Activated naive CD4-positive, alpha-beta T cell treated with anti-CD3 and anti-CD28 coated beads, Interleukin-2, amount 50 U/mL, for 16 hours (primary cell): ENCODE measurements at places on chromosomes 3 and 15.

DNA sequence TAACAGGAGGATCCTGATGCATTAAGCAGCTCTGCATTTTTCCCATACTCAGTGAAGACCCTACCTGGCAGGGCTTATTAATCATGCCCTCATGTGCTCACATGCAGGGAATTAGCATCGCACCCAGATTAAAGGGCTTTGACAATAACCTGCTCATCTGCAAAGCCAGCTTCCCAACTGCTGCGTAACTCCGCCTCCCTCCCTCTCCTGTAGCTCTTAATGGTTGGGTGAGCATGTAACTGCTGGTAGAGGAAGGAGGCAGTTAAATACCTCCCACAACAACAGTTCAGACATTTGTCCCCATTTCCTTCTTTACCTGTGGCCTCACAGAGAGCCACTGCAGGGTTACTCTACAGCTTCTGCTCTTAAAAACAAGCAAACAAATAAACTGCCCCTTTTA is 203.6 kb upstream of the WNT5A start:
- no peak for DNase-seq

DNA sequence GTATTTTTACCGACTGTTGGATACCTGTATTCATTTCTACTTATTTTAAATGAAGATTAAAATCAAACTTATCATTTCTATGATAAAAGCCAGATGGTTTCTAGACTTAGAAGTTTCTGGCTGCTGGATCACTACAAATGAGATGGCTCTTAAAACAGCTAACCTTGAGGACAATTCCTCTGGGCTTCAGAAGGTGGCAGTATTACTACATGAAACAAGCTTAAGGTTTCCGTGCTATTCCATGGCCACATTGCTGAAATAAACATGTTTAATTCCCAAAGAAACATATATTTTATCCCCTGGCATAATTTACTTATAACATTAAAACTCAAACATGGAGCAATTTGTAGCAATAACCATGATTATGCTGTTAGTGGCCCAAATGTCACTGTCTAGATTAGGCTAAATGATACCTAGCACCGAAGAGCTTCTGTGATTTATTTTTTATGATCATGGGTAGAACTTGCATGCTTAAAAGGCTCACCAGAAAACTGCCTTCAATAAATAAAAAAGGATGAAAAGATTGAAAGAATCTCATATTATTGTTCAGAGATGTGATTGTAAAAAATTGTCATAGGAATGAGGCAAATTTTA is 204.0 kb upstream of the NANOGP8 start:
- DNase-seq = no peak

DNA sequence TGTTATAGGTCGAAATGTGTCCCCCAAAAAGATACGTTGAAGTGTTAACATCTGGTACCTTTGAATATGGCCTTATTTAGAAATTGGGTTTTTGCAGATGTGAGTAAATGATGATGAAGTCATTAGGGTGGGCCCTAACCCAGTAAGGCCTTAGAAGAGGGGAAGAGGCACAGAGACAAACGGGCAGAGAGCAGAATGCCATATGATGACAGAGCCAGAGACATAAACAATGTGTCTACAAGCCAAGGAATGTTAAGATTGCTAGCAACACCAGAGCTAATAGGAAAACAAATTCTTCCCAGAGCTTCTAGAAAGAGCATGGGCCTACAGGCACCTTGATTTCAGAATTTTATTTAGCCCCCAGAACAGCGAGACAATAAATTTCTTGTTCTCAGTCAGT is 693.1 kb upstream of the NECTIN3 start:
- DNase-seq = no peak

GRCh38 chr15:81313686-81314085 is 10.3 kb downstream of the STARD5 start:
- DNase-seq = no peak

DNA sequence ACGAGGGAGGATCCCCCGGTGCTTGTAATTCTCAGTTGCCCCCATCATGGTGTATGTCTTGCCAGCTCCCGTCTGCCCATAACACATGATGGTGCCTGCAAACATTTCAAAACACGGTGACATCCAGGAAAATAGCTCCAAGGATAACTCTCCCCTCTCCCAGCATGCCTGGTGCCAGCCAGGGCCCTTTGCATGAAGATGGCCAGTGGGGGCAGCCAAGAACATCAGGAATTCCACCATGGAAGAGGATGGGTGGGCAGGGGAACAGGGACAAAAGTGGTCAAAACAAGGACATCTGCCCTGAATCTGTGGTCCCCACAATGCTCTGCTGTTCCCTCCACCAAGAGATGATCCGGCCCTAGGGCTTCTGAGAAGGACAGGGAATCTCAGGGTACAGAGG is 9.0 kb downstream of the KIF9 start:
- DNase-seq = no peak

DNA sequence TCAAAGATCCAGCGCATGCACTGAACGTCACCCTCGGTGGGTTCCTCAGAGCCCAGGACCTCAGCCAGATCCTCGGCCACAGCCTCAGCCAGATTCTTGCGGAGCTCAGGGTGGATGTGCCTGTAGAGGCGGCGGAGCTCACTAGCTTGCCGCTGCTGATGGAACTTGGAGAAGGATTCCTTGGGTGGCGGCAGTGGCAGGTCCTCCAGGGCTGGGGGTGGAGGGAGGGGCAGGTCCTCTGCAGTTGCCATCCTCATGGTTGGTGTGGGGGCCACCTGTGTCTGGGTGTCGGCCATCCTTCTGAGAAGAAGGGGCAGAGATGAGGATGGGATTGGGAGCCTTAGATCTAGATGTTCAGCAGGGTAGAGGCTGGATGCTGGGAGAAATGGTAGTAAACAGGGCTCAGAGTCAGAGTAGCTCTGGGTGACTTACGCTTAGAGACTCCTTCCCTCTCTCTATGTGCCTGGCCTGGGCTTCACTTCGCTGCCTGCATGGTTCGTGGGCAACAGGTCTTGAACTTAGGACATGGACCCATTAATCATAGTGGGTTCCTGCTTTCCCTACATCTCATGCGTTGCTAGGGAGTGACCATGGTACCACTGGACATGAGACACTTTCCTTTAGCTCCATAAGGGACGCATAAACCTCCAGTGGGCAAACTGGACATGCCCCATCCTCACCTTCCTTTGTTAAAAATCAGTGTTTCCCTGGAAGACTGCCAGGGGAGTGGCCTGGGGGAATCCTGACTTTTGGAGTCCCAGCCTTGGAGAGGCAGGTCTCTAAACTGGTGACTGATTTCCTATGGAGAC is 3.0 kb downstream of the XIRP1 start:
- no peak for DNase-seq

GRCh38 chr3:128335621-128336296 is 130.9 kb downstream of the DNAJB8 start:
- DNase-seq = no peak

DNA sequence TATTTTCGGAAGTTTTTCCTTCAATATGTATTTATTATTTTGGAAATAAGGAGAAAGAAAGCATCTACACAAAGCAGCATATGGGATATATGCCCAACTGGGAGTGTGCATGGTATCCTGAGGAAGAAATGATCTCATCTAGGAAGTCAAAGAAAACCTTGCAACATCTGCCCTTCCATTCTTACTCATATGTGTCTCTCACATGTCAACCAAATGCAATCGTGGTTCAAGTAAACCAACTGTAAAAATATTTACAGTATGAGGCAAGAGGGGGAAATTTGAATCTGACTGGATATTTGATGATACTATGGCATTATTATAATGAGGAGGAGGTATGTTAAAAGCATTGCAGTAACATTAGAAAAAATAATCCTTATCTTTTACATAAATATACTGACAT is 3.2 kb upstream of the SCG3 start:
- DNase-seq = no peak

DNA sequence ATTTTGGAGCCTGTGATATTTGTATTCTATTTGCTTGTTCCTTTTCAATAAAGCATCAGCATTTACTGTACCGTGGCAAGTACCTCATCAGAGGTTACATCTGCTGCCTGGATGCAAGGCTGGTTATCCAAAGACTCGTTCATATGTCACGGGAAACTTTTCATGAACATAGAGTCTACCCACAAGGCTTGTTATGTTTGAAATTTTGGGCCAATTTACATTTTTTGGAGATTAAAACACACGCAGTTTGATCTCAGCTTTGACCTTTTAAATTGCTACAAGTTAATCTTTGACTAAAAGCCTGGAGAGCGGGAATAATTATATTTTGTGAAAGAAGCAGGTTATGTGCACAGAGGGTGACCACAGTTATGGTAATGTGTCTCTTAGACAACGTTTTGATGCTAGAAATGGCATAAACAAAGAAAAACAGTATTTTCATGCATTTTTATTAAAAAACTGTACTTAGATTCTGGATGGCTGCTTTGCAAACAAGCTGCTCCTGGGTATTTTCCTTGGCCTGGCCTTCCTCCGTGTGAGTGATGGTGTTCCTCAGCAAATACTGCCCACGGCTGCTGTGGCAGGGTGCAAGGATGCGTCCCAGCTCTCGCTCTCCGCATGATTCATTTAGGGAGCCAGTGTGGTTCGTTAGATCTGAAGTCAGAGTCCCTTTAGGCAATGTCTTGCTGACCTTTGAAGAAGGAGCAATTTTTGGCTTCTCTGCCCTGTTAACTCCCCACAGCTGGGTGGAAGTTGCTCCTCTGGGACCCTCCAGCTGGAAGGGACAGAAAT is 27.1 kb downstream of the CHST2 start:
- DNase-seq = no peak

DNA sequence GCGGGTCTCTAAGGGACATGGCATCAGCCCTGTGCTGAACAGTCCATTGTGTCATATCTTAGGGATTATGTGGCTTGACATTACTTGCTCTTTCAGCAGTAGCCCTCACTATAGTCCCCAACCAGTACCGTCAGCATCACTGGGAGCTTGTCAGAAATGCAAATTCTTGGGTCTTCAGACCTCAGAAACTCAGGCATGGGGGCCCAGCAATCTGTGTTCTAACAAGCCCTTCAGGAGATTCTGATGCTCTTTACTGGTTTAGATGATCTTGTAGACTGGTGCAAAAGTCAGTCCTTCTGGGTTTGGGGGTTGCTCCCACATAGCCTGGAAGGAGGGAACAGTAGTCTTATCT is 39.0 kb upstream of the TRAK1 start:
- no peak for DNase-seq

DNA sequence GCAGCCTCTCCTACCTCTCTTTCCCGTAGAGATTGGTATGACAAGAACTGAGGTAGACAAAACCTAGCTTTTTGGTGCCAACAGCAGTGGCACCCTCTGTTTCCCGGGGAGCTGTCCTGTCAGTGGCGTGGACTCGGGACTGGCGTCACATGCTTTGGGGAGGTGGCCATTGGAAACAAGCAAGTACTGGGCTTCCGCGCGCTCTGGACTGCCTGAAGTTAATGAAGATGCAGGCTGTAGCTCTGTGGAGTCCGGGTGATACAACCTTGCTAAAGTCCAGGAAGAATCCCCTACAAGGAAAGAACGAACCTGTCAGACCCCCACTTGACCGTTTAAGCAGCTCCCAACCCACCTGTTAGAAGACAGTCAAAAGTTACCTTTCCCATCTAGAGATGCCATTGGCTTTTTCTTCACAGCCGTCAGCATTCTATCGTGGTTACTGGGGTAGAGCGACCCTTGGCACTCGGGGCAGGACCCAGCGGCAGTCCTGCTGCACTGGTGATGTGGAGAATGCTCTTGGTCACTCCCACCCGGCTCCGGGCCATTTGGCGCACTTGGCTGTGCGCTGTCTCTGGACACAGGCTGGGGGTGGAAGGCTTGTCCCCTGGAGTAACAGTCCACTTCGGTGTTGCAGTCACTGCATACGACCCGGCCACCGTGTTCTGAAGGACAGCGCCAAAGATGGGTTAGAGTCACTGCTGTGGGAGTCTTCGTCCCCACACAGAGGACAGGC is 120.5 kb downstream of the LRIG1 start:
- no peak for DNase-seq

DNA sequence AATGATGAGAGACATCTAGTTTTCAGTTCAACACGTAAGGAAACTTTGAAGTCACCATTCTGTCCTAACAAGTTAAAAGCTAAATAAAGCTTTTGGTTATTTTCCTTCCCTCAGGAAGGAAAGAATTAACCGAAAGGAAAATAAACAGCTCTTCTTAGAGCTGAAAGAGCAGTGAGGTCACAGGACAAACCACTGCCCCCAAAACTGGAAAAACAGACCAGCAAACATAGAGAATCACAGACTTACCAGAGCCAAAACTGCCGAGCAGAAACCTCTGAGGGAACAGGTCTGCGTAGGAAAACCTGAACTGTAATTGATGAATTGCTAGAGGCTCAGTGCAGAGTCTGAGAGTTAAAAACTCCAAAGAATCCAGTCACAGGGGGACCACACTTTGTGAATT is 14.7 kb downstream of the USP50 start:
- DNase-seq = no peak

DNA sequence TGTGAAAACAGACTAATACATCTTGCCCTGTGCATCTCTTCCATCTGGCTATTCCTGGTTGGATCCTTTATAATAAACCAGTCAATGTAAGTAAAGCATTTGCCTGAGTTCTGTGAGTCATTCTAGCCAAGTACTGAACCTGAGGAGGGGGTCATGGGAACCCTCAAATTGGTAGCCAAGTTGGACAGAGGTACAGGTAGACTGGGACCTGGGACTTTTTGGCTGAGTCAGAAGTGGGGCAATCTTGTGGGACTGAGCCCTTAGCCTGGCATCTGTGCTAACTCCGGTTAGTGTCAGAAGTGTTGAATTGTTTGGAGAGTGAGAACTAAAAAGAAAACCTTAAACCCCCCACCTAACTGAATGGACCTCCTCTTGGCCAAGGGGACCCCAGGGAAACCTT is 21.0 kb upstream of the LIMD1 start:
- no peak for DNase-seq

DNA sequence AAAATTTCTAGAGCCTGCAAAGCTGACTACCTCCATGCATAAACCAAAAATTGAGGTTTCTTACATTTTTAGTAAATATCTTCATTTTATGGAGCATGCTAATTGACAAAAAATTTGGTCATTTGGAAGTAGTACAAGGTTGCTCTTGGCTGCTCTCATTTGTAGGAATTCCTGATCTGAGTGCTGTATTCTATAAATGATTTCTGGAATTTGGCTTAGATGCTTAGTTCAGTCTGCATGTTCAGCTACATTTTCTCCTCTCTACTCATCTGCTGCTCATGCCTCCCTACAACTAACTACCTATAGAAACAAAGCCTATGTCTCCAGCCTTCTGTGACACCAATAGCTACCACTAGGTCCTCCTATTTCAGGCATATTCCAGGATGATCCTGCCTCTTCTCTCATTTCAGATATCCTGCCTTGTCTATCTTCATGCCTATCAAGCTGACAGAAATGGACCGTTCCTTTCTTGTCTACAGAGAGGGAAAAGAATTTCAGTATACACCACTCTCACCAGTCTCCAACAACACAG is 901.1 kb downstream of the TBL1XR1 start:
- DNase-seq = no peak

DNA sequence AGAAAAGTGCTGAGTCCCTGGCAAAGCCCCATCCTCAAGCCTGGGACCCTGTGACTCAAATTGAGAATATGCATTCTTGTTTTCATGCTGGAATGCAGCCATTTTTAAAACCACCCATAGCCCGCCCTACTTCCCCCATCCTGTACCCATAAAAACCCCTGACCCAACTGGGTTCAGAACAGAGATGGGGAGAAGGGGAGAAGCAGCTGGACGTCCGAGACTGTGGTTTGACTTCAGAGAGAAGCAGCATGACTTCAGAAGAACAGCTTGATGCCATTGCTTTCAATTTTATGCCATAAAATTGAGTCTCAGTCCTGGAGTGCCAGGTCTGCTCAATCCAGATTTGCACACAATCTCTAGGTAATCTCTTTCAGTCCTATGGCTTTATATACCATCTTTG is 78.2 kb downstream of the BCHE start:
- no peak for DNase-seq

GRCh38 chr3:138747225-138747624 is 87.5 kb downstream of the PIK3CB start:
- DNase-seq = no peak

GRCh38 chr3:72993391-72993790 is 3.2 kb upstream of the PPP4R2 start:
- DNase-seq = no peak
